GM23248 (cell line): ENCODE measurements at places on chromosomes 13 and 19. TPM values are rescaled to one million over a fixed set of nuclear protein-coding genes. Genes with fewer than 3 reads are reported as not detected.

The SLC25A41 gene
- not detected in 2 replicates for total RNA-seq

The USE1 gene
- total RNA-seq = 13.2 and 29.0 TPM in 2 replicates

The SMAD9 gene
- 9.4 and 10.8 TPM in 2 replicates for total RNA-seq

The FCER2 gene
- total RNA-seq = not detected in 2 replicates

The FUT2 gene
- total RNA-seq = not detected in 2 replicates

The IZUMO1 gene
- total RNA-seq = not detected in 2 replicates

The AMH gene
- total RNA-seq = not detected in 2 replicates
